ENCODE measurements at places on chromosomes 1 and 21. TPM values are rescaled to one million over a fixed set of nuclear protein-coding genes. Genes with fewer than 3 reads are reported as not detected.

DNA sequence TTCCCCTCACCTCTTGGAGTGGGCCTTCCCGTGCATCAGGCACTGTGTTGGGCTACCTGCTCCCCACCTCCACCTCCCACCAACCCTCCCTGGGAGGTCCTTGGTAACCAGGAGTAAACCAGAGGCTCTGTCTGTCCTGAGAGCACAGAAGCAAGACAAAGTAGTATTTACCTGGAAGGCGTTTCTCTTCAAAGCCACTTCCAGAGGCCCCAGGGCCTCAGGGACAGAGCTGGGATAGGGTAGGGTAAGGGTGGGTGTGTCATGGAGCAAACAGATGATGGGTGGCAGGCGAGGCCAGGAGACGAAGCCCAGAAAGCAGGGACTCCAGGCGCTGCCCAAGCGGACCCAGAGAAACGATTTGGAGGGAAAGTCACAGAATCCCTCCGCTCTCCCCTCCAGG, 77.2 kb upstream of the TARDBP start:
- DNase-seq: no peak

- no peak for DNase-seq
Measured at GRCh38 chr21:21137986-21138385, 139.8 kb downstream of the NCAM2 start.

DNA sequence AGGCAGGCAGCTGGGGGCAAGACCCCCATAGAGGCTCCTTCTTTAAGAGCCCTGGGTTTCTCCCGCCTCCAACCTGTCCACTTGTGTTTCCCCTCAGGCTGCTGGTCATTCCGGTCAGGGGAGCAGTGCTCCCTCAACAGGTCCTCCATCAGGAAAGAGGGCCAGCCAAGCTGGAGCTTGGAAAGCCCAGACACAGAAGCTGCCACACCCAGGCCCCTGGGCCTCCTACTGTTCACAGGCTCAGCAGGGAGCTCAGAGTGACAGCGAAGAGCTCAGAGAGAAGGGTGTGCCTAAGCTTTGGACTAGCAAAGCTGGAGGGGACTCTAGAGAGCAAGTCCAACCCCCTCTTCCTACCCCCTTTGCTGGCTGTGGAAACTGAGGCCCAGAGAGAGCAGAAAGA, 10.3 kb upstream of the CDCP2 start:
- no peak for DNase-seq

- no peak for DNase-seq
Measured at GRCh38 chr1:208821939-208822338, 577.8 kb upstream of the PLXNA2 start.

DNA sequence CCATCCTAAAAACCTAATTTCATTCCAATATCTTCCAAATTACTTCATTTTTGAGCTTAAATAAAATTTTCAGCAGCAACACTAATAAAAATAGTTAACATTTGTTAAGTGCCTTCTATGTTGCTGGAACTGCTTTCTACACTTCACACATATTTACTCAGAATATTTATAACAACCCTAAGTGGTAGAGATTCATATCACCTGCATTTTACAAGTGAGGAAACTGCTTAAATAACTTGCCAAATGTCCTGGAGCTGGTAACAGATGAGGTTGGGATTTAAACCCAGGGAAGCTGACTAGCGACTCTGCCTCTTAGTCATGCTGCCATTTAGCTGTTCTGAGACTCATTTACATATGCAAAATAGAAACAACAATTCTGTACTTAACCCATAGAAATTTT, 86.1 kb upstream of the PBX1 start:
- no peak for DNase-seq

- DNase-seq: no peak
Measured at GRCh38 chr1:97920276-97920831, 480 bp downstream of the DPYD start.

DNA sequence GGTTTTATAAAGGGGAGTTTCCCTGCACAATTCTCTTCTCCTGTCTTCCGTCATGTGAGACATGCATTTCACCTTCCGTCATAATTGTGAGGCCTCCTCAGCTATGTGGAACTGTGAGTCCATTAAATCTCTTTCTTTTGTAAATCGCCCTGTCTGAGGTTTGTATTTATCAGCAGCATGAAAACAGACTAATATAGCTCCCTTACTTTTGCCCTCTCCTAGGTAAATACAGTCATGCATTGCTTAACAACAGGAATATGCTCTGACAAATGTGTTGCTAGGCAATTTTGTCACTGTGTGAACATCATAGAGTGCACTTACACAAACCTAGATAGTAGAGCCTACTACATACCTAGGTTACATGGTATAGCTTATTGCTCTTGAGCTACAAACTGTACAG, 616.8 kb downstream of the RWDD3 start:
- no peak for DNase-seq

DNA sequence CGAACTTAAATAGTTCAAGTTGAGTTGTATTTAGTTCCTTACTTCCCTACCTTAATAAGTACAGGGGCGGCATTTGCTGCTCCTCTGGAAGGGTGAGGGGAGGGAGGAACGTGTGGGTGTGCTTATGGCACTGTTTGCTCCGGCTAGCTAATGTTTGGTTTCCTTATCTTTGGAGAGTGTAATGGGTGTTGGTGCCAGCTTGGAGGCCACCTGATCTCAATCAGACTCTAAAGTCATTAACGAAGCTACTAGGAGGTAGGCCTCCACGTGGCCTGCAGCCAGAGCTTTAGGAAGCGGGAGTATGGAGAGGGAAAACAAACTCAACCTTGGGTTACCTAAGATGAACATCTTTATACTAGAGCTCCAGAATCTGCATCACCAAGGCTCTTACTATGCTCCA, 43.0 kb upstream of the RAP1A start:
- no peak for DNase-seq

GRCh38 chr1:150808846-150809245, 786 bp upstream of the CTSK start:
- no peak for DNase-seq

- DNase-seq: no peak
Measured at GRCh38 chr1:1111516-1112236, 4.2 kb downstream of the C1orf159 start.

DNA sequence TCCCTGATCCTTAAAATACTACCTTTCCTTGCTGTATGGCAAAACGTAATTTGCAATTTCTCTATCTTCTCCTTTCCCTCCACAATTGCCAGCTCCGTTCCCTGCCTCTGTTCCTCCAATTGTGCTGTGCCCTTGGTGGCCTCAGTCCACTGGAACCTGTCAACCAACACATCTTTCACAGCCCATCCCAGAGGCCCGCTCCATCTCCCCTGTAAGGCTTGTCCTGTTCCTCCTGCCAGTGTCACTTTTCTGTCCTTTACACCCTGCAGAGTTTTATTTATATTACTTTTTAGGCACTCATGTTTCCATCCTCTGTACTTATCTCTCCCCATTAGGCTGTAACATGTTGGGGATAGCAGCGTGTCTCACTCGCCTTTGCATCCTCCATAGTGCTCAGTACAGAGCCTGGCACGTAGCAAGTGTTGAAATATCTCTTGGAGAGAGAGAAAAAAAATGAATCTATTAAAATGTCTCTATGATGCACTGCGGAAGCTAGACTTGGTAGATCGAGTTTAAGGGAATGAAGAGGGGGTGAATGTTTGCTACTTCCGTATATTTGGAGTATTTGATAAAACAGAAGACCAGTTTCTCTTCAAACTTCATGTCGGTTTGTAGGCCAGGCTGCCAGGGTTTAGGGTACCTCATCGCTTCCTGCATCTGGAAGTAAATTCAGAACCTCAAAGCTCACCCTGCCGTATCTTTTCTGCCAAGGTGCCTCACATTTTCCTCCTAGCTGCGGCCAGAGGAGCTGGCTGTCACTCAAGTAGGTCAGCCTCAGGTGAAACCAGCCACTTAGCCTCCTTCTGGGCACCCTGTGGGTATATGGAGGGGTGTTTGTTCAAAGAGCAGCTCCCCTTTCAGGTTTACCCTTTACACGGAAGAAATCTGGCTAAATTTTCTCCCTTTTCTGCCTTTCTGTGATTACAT, 303.8 kb downstream of the TM2D1 start:
- no peak for DNase-seq

- DNase-seq: no peak
Measured at GRCh38 chr1:242178924-242179708, 180.2 kb upstream of the MAP1LC3C start.

DNA sequence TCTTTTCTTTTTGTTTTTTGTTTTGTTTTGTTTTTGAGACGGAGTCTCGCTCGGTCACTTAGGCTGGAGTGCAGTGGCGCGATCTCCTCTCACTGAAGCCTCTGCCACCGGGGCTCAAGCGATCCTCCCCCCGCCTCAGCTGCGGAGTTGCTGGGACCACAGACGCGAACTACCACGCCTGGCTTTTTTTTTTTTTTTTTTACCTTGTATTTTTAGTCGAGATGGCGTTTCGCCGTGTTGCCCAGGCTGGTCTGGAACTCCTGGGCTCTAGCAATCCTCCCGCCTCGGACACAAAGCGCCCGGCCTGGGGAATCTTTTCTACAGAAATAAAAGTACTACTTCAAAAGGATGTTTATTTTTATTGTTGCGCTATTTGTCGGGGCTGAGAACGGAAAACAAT, 1.1 kb upstream of the SETDB1 start:
- DNase-seq: no peak

GRCh38 chr1:155131285-155131684, 3.6 kb downstream of the EFNA1 start:
- no peak for DNase-seq

DNA sequence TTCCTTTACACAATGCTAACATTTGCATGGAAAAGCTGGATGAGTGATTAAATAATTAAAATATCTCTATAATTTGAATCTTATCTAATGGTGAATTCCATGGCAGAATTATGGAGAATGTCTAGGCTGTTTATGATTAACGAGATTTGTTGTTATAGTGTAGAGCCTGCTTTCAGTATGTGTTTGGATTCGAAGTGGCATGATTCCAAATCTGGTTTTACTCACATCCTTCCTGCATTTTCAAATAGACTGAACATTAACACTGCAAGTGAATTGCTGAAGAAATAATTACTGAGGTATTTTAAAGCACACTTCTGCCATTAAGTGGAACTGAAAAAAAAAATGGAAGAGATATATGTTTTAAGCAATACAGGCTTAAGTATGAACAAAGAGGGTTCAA, 5.1 kb upstream of the NEK7 start:
- no peak for DNase-seq

DNA sequence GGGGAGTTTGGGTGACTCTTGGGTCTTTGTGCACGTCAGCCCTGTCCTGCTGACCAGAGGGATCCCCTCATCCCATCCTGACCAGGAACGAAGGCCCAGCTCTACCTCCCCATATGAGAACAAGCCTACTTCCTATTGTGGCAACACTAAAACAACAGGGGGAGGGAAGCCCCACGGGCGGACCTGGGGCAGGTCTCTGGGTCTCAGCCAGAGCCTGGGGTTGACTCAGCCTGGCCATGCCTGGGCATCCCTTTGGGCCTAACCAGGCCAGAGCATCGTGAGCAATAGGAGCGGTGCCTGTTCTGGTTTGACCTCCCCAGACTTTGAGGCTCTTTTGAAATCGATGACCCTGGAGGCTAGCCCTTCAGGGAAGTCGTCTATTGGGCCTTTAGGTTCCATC, 16.8 kb downstream of the RPS6KA1 start:
- DNase-seq: no peak

DNA sequence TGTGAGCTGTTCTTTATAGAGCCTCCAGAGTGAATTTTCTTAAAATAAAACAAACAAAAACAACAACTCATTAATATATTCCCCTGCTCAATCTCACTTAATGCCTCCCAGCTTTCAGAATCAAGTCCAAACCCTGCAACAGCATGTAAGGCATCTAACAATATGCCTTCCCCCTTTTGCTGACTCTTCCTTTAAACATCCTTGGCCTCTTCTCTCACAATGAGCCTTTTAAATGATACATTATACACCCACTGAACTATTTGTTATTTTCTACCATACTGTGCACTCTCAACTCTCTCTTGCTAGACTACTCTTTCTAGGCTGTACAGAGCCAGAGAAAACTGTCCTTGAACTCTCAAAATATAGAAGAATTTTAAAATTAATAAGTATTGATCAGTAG, 115.2 kb upstream of the SNX7 start:
- DNase-seq: no peak

- no peak for DNase-seq
Measured at GRCh38 chr1:218546314-218546713, 201.2 kb downstream of the TGFB2 start.

DNA sequence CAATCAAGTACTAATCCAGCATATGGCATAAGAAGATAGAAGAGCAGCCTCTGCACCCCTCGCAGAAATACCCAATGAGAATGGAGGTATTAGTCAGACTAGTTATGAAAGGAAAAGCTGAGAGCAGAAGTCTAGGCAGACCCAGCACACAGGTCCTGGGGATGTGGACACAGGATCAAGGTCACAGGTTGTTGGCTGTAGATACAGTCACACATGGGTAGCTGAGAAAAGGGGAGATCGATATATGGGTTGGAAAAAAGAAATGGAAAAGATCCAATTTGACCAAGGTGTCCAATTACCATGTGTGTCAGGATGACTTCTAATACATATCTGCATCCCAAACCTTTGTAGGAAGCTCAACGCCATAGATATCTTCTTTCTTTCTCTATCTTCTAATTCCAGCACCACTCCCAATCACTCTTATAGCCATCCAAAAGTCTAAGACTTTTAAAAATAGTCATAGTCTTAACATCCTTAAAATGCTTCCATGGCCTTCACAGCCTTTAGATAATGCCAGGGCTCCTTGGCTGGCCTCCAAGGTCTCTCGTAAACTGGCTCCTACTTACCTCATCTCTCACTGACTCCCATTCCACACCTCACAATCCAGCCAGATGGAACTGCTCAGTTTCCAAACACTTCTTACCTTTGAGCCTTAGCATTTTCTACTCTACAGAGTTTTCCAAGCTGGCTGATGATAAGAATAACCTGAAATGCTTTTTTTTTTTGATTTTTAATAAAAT, 8.3 kb upstream of the ZC3H11B start:
- no peak for DNase-seq

DNA sequence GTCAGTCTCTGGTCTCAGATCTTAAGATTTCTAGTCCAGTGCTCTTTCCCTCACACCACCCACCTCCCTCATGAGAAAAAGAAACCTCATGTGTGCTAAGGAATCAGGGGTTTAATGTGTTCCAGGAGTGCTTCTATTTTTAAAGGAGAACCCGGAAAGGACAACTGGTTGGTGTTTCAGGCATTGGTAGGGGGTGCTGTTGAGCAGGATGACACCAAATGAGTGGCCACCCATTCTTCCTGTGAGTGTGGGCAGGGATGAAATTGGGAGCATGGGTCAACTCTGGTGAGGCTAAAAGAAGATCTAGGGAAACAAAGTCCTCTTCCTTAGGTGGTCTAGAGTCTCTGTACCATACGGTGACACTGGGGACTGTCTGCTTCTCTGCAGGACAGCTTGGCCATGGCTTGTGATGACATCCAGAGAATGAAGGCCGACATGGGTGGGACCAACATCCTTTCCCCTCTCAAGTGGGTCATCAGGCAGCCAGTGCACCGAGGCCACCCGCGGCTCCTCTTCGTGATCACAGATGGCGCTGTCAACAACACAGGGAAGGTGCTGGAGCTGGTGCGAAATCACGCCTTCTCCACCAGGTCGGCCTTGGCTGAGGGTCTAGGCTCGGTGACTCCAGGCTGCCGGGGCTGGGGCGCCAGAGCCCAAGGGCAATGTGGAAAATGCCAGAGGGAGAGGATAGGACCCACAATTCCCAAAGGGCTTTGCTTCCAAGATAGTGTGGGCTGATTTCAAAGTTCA, 39.3 kb downstream of the VWA5B1 start:
- no peak for DNase-seq

GRCh38 chr1:167117225-167117624, 23.4 kb downstream of the STYXL2 start:
- no peak for DNase-seq

SYT11 gene
- 2.3 TPM for total RNA-seq

LRRN2 gene
- 0.85 TPM for total RNA-seq

GBP4 gene
- total RNA-seq: 2.1 TPM

TMEM51 gene
- total RNA-seq: 12.2 TPM

TGFB2 gene
- 0.60 TPM for total RNA-seq
